Fibroblast of skin of right quadriceps (primary cell): ENCODE measurements at places on chromosomes 1 and 21.

GRCh38 chr1:196034080-196034706, 574.0 kb downstream of the KCNT2 start:
- DNase-seq, result peak; percentile 22

GRCh38 chr1:68198752-68199151, 33.6 kb downstream of the WLS start:
- DNase-seq, result peak; percentile 44

DNA sequence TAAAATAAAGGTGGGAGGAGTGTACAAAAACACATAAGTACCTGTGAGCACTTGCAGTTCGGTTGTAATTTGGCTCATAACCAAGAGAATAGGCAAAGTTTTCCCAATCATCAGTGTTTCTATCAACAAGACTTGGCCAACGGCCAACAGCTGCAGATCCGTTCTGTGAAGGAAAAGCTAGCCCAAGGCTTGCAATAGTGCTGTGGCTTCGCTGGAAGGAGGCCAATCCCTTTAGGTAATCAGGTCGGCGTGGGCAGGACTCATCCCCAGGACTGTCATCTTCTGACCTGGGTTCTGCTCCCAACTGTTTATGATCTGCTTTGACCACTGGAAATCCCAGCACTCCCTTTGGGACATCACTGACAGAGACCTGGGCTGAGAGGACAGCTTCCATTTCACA, 107.8 kb downstream of the LYST start:
- no peak for DNase-seq

DNA sequence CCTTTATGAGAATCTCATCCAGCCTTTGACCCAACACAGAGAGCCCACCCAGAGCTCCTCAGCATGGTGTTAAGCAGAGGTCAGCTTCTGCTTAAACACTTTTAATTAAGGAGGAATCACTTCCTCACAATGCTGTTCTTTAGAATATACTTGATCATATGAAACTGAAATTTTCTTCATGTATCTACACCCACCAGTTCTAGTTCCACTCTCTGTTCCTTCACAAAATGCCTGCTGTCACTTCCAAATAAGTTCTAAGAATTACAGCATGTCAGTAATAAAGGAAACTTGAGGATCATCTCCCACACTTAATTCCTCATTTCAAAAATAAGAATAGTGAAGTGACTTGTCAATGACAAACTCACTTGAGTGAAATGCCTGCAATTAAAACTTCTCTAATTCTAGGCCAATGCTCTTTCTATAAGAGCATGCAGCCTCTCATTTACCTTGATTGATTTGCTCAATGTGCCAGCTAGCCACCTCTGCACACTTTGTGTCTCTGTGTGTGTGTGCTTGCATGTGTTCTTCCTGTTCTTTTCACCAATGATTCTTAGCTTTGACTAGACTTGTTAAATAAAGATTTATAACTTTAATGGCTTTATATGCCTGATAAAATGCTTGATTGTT, 356.3 kb downstream of the PLPP3 start:
- DNase-seq, result no peak

DNA sequence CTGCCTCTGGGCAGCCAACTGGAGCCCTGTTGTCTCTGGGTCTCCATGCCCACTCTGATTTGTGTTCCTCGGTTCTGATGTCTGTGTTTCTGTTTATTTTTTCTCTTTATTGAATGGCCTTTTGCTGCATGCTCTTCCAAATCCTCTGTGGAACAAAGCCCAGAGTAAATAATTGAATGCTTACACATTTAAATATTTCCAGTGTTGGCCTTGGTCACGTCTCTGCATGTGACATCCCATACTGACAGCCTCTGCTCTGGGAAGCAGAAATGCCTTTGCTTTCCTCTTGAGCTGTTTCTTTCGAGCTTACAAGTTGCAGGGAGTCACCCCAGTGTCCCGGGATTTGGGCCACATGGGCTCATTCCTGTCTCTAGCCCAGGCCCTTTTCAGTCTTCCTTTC, 267.9 kb downstream of the PTPRU start:
- DNase-seq, result no peak

DNA sequence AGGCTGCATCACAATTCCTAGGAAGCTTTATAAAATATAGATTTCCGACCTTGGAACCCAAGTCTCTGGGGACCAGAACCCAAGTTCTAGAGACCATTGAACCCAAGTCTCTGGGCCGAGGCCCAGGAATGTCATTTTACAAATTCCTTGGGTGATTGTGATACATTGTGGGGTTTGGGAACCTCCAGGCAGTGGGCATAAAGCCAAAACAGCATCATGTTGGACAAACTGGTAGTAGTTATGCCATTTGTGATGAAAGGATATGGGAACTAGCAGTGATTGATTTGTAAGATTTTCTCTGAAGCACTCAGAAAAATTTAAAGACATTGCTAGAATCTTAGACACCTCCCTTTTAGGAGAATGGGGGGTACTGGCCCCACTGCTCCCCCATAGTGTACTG, 160.2 kb downstream of the HIVEP3 start:
- DNase-seq, result peak; percentile 79
